ENCODE measurements at places on chromosomes 3 and 15. TPM values are rescaled to one million over a fixed set of nuclear protein-coding genes. Genes with fewer than 3 reads are reported as not detected.
A peak's percentile ranks its signal among the peaks of the same experiment; 100 is the strongest.

GRCh38 chr3:184525337-184526087 is 36.1 kb upstream of the EPHB3 start:
- peak; percentile 88 for DNase-seq

DNA sequence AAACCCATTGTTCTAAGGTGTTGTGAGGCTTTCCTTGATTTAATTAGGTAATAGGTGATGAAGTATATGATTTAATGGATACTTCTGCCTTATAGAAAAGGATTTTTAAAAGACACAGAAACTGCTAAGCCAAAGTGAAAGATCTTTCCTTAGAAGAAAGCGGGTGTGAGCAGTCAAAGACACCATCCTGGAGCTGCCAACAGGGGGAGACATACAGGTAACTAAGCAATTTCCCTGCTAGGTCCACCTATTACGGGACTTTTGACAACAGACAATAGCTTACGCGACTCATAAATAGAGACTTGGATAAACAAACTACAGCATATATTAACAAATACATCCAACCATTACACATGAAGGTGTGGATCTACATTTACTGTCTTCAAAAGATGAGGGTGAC is 669.5 kb downstream of the SQOR start:
- DNase-seq, result peak; percentile 36

GRCh38 chr3:121918779-121919483 is 24.7 kb downstream of the SLC15A2 start:
- DNase-seq, result no peak

DNA sequence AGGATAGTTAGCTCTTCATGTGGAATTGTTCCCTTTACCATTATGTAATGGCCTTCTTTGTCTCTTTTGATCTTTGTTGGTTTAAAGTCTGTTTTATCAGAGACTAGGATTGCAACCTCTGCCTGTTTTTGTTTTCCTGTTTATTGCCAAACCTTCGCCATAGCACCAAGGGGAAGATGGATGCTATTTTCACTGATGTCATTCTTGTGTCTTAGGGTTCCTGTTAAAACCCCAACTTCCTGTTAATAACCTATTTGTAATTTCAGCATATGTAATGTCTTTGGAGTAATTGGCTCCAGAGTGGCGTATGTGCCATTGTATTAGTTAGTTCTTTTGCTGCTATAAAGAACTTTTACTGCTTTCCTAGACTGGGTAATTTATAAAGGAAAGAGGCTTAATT is 10.8 kb downstream of the SAMMSON start:
- no peak for DNase-seq

- no peak for DNase-seq
Measured at GRCh38 chr3:31680072-31680870, 147.5 kb downstream of the STT3B start.

- DNase-seq, result no peak
Measured at GRCh38 chr3:30227571-30228301, 378.7 kb upstream of the TGFBR2 start.

DNA sequence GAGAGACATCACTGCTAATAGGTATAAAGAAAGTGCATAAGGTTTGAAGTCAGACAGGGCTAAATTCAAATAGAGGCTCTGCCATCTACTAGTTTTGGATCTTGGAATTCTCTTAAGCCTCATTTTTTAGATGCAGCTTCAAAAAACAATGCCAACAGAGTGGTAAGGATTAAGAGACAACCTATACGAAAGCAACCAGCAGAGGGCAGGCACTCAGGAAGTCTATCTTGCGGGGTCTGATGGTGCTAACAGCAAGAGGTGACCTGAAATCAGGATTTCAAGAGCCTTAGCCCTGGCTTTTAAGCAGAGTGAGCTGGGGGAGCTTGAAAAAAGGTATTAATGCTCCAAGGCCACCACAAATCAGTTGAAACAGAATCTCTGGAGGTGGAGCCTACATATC is 40.7 kb downstream of the LDHAL6B start:
- peak; percentile 67 for DNase-seq

- no peak for DNase-seq
Measured at GRCh38 chr3:45932112-45932511, 11.2 kb upstream of the CXCR6 start.

DNA sequence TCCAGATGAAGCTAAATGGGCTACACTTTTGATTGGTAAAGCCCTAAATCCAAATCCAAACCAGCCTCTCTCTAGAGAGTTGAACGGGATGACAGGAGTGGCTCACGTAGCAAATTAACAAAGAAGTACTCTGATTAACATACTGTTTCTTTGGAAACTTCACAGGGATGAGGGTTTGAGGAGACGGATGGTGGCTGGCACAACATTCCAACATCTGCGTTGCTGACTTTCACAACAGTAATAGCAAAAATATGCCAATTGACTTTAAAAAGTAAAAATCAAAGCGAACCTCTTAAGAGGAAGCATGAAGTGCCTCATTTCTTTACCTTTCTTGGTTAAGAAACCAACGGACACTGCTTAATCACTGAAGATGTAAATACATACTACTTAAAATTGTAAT is 181.4 kb downstream of the TBL1XR1 start:
- DNase-seq, result no peak

GRCh38 chr3:134713671-134714070 is 62.8 kb upstream of the KY start:
- DNase-seq, result no peak

GRCh38 chr15:39640665-39641064 is 59.8 kb downstream of the THBS1 start:
- no peak for DNase-seq

GRCh38 chr3:24905266-24905665 is 410.6 kb upstream of the THRB start:
- DNase-seq, result no peak

SGO1 gene
- 21.6 TPM for total RNA-seq

C3orf22 gene
- not detected for total RNA-seq

BTLA gene
- total RNA-seq, result not detected

ACTRT3 gene
- total RNA-seq, result 3.2 TPM

MST1R gene
- 2.0 TPM for total RNA-seq

DNAH12 gene
- not detected for total RNA-seq

UBAP1L gene
- total RNA-seq, result 1.6 TPM

Measured in H7 (cell line).